ENCODE measurements at places on chromosomes 3 and 15.

DNA sequence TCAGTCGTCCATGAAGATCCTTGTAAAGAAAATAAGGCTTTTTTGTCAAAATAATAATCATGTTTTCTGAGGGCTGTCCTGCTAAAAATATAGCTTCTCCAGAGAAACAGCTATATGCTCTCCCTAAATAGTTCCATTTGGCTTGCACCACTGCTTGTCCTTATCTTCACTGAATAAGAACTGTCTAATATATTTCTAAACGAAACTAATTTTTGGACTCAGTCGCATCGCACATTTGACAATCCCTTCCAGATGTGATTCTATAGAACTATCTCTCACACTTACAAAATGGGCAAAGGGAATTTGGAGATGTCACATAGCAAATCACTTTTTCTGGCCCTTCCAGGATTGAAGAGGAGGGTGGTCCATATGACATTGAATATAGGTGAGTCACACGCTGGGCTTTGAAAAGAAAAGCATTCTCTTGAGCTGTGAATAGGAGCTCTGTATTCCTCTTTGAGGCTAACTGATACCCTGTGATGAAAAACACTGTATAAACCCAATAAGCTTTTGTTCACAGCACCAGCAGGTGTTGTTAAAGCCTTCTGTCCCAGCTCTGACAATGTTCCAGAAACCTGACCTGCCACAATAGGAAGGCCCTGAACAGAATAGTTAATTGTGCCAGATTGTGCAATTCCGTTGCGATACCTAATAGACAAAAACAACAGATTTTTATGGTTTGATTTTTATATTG, 1144.2 kb downstream of the ROBO2 start:
- DNase-seq = no peak

GRCh38 chr3:186251948-186252619, 110.0 kb downstream of the DGKG start:
- DNase-seq = peak; percentile 62

GRCh38 chr15:96262097-96262496, 68.4 kb upstream of the NR2F2 start:
- no peak for DNase-seq

- no peak for DNase-seq
Observed at GRCh38 chr15:55282284-55282833, 7.3 kb downstream of the RAB27A start.

- no peak for DNase-seq
Observed at GRCh38 chr3:128804017-128804810, 75.2 kb upstream of the ACAD9 start.

GRCh38 chr15:101049856-101050622, 130.9 kb downstream of the LRRK1 start:
- peak; percentile 66 for DNase-seq

DNA sequence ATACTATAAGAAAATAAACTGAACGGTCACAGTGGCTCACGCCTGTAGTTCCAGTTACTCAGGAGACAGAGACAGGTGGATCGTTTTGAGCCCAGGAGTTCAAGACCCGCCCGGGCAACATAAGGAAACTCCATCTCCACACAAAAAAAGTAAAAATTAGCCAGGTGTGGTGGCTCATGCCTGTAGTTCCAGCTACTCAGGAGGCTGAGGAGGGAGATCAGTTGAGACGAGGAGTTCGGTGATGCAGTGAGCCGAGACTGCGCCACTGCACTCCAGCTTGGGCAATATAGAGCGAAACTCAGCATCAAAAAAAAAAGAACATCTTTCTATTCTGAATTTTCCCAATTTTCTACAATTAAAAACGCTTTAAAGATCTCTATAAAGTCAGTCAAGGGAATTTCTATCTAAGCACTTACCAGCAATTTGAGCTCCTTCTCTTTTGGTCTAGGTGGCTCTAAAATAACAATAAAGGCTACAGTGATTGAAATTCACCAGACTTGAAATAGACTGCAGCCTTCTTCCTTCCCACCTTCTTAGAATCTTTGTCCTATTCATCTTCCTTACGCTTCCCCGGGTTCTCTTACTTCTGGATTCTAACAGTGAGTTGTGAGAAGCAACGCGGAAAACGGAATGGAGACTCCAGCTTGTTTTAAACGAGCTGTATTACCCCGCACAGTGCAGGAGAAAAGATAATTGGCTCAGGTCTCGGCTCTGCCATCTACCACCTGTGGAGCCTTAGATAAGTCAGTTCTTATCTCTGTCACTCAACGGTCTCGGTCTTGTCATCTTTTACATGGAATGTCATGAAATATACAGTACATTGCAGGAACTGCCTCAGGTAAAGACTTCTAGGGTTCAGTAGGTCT, 812 bp upstream of the SEC62 start:
- DNase-seq = no peak

DNA sequence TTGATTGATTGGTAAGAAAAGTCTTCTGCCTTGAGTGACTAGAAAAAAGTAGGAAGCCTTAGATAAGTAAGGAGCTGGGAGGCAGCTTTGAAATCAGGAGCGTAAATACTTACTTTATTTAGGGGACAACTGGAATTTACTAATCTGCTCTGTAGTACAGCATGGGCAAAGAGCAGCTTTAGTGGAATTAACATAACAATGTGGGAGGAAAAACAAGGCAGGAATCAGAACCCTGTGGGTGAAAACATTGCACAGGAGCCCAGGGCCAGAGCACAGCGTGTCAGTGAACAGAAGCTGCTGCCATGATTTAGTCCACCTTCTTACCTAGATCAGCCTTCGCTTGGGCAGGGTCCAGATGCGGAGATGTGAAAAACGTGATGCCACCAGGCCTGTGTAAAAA, 14.6 kb downstream of the FMN1 start:
- no peak for DNase-seq

DNA sequence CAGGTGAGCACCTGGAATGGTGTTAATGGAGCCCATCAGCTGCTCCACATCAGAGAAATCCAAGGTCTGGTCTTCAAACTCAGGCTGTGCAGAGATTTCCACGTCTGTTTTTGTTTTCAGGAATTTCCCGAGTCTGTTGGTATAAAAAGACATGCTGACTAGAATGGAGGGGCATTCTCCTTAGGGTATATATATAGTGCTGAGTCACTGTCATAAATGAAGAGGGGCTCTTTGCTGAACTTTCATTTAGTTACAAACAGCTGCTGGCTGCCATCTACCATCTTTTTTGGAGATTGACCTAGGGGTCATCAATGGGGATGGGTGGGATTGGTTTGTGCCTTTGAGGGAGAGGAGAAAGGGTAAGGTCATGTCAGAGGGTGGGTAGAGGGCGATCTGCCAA, 27.1 kb downstream of the FSD2 start:
- DNase-seq = no peak

GRCh38 chr15:95989392-95989791, 341.1 kb upstream of the NR2F2 start:
- no peak for DNase-seq

- no peak for DNase-seq
Observed at GRCh38 chr3:184343200-184343876, 5.9 kb downstream of the FAM131A start.

- no peak for DNase-seq
Observed at GRCh38 chr3:31962801-31963205, 18.3 kb downstream of the OSBPL10 start.

Data from coronary artery (tissue), 2 donors.